ENCODE measurements at places on chromosomes 12 and 14.

DNA sequence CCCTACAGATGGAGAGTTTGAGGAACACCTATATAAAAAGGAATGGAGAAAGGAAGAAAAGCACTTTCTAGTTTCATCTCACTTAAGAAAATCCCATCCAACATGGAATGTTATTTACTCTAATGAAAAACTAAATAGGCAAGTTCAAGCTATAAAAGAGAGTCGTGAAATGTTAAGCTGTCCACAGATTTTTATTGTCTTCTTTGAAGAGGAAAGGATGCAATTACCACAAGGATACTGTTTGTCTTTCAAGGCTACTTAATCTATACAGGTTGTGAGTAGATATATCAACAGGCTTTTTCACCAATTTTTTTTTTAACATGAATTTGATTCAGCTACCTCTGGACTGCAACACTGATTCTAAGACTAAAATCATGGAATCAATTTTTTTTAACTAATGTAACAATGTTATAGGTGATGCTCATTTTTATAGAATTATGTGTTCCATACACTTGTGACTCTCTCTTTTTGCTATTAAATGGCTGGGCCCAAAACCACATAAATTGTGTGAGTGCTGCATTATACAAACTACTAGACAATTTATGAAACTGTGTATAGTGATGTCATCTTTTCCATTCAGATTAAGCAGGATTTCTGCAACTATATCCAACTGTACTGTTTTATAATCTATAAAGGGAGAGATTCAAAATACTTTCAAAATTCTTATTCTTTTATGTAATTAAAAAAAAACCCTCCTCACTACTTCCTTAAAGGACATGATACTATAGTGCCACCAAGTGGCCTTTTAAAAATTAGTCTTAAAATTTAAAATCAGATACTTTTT, 26.8 kb upstream of the BMAL2 start:
- DNase-seq, result no peak

DNA sequence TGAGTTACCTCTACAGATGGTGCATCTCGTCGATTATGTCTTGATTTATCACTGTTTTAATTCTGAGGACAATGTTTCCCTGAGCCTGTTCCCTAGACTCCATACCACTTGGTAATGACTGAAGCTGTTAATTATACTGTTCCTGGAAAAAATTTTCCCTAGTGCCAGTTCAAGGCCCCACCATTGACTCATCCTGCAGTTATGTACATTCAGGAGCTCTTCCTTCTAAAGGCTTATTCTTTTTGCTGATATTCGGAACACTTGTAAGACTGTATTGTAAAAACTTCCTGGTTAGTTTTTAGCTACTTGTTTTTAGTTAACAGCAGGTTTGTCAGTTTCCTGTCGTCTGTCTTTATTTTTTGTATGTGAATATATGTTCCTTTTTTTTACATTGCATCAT, 30.4 kb upstream of the PPP2R5E start:
- no peak for DNase-seq

- no peak for DNase-seq
Observed at GRCh38 chr12:13905794-13906193, 75.6 kb downstream of the GRIN2B start.

GRCh38 chr14:67881225-67881624, 61.6 kb downstream of the RAD51B start:
- no peak for DNase-seq

GRCh38 chr14:24837280-24838046, 203.5 kb upstream of the GZMB start:
- no peak for DNase-seq

DNA sequence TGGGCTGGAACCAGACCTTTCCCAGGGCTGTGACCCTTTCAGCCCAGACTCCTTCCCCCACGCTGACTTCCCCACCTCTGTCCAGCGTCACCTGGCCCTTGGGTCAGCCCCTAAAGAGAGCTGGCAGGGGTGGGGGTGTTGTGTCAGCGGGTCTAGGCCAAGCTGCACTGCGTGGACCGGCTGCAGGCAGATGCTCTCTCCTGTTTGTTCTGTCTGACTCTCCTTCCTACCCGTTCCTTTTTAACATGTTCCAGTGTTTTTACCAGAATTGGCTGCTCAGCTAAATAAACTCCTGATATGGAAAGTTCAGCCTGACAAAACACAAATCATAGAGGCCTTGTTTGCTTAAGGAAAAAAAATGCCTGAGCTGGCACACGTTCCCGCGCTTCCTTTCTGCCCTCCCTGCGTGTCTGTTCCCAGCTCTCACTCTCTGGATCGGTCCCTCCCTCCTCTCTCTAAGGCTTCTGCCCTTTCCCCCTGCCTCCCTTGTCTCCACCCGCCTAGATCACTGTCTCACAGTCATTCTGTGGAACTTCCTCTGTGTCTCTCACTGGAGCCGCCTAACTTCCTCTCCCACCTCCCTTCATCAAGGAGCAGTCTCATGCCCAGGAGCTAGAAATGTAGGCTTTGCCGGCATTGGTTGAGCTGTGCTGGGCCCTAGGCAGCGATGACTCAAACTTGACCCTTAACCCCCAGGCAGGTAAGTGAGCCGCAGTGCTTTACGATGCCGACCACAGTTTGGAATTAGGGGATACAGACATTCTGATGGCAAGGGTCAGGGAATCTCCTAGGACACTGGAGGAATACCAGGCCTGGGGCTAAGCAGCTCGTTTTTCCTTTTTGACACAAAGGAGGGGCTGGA, 15.5 kb upstream of the MLXIP start:
- no peak for DNase-seq

GRCh38 chr14:106625186-106625585, 1098.8 kb downstream of the TMEM121 start:
- no peak for DNase-seq

- DNase-seq, result no peak
Observed at GRCh38 chr12:123519141-123520001, 14.1 kb downstream of the RILPL1 start.

GRCh38 chr12:14194572-14194971, 170.9 kb upstream of the ATF7IP start:
- no peak for DNase-seq

GRCh38 chr12:29762637-29763300, 21.0 kb downstream of the TMTC1 start:
- DNase-seq, result no peak

- DNase-seq, result no peak
Observed at GRCh38 chr14:75864352-75864751, 117.4 kb downstream of the TGFB3 start.

- peak; percentile 20 for DNase-seq
Observed at GRCh38 chr12:39393890-39394289, 49.0 kb downstream of the KIF21A start.

- DNase-seq, result no peak
Observed at GRCh38 chr12:93256256-93256969, 121.3 kb upstream of the NUDT4 start.

DNA sequence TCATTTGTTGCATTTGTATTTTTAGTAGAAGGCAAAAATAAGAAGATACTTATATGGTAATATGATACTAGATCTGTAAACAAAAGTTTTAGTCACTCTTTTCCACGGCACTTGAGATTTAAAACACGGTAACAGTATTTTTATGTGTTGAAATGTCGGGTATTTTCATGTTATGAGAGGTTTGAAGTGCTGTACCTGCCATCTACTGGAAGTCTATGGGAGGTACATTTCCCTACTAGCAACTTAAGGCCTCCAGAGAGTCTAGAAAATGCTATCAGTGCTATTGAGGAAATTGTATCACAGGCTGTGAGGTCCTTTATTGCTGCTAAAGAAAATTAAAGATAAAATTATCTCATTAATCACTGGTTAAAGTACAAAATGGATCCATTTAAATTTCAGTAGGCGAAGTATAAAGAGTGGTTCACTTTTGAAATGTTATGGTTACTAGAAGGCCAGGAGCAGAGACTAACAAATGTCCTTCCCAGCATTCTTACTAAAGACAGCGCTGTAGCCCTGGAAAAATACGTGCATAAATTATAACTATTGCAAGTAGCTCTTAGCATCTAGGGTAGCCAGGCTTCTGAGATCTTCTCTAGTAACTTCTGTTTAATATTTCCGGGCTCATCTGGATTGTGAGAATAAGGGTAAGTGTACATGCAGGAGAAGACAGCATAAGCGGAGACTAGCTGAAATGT, 77.6 kb upstream of the PRKD1 start:
- DNase-seq, result peak; percentile 29

GRCh38 chr12:23555180-23555824, 394.2 kb downstream of the SOX5 start:
- no peak for DNase-seq

GRCh38 chr14:54127526-54127925, 170.9 kb upstream of the BMP4 start:
- DNase-seq, result no peak

DNA sequence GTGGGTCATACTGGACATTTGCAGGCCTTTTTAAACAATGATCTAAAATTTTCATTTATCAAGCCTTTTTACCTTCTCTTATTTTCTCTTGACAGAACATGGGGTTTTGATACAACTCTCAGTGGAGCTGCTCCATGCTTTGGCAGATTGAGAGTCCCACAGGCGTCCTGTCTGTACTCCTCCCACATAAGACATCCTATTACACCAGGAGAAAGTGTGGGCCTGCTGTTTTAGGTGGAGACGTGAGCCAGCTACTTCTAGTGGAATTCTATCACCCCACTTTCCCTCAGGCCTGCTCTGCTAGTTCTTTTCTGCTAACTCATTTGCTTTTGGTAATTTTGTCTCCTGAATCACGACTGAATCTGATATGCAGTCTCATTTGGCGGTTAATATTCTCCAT, 33.5 kb upstream of the NRXN3 start:
- DNase-seq, result no peak

- DNase-seq, result no peak
Observed at GRCh38 chr12:50082644-50083043, 2.5 kb upstream of the SMARCD1 start.

DNA sequence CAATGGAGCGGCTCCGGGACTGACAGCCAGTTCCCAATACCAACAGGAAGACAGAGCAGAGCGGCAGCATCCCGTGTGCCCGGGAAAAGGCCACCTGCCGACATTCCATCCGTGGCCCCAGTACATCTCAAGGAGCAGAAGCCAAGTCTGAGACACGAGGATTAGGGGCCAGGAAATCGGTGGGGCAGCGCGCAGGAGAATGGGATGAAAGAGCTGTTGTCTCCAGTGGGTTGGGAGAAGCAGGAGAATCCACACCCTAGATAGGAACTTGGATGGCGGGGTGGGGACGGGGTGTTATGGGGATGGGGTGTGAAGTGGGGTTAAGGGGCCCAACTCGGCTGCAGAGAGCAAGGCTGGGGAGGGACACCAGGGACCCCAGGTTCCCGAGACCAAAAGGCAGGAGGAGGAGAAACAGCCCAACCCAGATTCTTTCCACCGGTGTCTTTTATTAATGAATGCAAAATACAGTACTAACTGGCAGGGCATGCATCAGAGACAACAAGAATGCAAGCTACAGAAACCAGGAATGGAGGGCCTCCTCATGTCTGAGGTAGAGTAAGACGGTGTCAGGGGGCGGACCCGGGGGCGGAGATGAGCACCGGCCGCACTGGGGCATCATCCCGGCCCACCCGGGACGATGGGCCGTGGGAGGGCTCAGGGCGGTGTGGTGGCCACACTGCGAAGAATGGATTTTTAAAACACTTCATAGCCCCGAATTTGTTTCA, 50.3 kb downstream of the BEGAIN start:
- no peak for DNase-seq

DNA sequence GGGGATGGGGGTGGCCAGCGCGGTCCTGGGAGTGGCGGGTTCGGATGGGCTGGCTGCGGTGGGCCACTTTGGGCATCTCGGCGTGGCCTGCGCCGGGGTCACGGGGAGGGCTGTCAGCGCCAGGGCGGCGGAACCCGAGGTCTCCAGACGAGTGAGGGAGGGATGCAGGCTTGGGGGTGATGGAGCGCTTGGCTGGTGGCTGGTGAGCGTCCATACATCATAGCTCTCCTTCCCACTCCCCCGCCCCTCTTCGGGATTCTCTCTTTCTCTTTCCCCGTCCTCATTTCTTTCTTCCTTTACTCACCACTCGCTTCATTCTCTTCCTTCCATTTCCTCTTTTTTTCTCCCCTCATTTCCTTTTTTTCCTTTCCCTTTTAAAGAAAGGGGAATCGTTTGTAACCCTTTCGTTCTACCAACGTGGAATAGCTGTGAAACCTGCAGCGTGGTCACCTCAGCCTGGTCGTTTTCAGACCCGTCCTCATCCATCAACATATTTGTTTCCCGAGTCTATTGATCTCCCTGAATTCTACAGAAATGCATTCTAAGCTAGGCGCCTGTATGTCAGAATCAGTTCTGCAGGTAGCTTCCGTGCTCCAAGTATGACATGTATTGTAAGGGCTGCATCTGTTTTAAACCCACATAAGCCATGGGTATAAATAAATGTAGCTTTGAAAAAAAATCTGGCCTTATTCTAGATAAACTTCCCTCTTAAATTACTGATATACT, 260.3 kb upstream of the E2F7 start:
- DNase-seq, result no peak

All from neuronal stem cell (in vitro differentiated cells).